ENCODE measurements at places on chromosomes 2 and 18.

GRCh38 chr2:170005702-170006101 is 172.2 kb upstream of the MYO3B start:
- DNase-seq: no peak

GRCh38 chr18:48790869-48791635 is 159.7 kb downstream of the SMAD7 start:
- no peak for DNase-seq

DNA sequence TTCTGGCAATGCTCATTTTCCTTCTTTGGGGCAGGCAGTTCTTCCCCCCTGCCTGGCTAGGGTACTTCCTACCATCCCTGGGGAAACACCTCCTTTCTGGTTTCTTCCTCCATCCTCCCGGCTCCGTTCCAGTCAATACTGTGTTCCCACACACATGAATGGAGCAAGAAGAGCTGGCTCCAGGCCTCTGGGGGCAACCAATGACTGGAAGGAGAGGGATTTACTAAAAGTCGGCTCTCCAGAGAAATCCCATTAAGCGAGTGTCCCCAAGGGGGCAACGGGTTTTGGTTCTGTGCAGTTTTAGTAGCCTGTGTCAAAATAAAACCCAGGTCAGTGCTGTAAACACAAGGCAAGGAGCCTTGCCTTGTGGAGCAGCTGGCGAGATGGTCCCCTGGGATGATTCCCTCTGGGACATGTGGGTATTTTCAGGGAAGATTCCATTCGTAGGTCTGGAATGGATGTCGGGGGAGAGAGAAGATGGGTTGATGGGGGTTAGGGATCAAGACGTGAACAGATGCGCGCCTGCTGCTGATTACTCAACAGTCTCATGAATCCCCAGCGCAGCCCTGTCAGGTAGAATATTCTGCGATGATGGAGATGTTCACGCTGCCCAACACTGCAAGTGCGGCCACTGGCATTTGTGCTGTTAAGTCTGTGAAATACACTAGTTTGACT is 32.0 kb downstream of the EMILIN2 start:
- no peak for DNase-seq

GRCh38 chr2:46548103-46548486 is 68.7 kb downstream of the TMEM247 start:
- no peak for DNase-seq

DNA sequence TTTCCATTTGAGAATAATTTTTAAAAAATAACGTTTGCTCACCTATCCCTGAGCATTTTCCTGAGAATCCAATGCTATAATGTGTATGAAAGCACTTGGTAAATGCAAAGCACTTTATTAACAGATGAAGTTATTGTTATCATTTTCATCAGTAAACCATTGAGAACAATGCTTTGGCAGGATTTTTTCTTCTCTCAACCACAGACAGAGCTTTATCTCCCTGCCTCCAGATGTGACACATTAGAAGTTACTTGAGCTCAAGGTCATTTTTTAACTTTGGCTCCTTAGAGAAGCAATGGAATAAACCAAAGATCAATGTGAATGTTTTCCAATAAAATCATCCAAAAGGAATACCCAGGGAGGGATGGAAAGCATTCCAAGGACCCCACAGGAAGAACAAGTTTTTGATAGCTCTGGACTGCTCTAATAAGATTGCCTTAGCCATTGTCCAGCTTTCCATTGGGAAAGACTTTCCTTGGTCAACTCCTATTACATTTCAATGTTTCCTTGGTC is 118.9 kb upstream of the NT5C1B start:
- DNase-seq: no peak

GRCh38 chr2:142796161-142796560 is 81.3 kb upstream of the KYNU start:
- DNase-seq: no peak

GRCh38 chr2:95023222-95023597 is 2.3 kb upstream of the MAL start:
- no peak for DNase-seq

- DNase-seq: no peak
Measured at GRCh38 chr2:238320648-238321281, 447 bp downstream of the TRAF3IP1 start.

DNA sequence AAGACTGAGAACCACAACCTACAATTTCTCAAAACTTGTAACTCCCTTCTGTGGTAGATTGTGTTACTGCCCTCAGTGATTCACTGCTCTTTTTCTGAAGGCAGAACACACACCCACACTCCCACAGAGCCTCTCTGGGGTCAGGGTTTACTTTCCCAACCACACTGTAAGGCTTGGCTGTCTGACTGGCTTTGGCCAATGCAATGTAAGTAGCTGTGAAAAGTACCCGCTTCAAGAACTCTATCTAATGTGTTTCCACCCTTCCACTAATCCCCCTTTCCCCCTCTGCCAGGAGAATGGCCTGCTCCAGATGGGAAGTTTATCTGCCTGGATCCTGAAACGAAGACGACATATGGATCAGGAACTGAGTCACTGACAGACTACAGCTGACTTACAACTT is 222.7 kb downstream of the CDH2 start:
- DNase-seq: no peak

- no peak for DNase-seq
Measured at GRCh38 chr18:10878703-10879102, 270.7 kb downstream of the PIEZO2 start.

DNA sequence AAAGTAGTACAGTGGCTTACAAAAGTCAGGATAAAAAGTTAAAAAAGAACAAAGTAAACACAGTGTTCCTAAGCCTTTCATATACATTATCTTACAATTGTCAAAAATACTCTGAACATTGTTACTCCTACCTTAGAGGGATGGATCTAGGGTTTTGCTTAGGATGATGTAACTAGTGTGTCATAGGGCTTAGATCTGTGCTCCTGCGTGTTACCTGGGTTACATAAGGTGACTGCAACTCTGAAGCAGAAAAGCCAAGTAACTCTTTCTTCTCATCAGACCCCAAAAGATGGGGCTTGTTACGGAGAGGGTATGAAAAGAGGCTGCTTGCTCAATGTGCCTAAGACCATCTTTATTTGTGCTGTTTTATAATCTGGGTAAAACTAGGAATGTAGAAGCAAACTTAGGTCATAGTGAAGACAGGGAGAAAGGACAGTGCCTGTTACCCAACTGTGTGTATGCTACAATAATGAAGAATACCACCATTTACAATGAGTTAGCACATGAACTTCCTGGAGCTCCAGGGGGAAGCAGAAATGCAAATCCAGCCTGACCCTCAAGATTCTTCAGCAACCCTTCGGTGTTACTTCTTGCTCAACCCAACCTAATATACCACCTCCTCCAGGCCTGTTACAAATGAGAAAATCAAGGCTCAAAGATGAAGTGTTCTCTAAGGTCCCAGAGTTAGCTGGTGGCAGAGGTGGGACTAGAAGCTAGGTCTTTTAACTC is 42.0 kb upstream of the STK17B start:
- DNase-seq: no peak

- no peak for DNase-seq
Measured at GRCh38 chr2:131094463-131095281, 1.4 kb upstream of the FAM168B start.

- DNase-seq: no peak
Measured at GRCh38 chr18:31965316-31965970, 22.5 kb upstream of the TRAPPC8 start.

GRCh38 chr2:8539743-8540551 is 141.9 kb upstream of the ID2 start:
- no peak for DNase-seq

DNA sequence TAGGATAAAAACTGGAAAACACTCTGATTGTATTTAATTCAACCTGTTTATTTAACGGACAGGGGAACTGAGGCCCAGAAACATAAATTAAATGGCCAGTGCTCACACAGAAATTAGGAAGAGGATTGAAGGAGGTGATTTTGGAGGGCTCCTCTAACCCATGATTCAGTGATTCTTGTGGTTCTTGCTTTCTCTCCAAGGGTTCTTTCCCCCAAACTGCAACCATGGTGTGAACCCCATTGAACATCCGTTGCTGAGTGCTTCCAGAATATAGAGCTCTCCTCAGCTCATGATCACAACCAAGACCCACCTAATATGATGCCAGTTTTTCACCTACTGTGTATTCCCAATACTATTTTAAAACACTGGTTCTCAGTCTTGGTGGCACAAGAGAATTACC is 41.4 kb downstream of the BMP10 start:
- DNase-seq: no peak

DNA sequence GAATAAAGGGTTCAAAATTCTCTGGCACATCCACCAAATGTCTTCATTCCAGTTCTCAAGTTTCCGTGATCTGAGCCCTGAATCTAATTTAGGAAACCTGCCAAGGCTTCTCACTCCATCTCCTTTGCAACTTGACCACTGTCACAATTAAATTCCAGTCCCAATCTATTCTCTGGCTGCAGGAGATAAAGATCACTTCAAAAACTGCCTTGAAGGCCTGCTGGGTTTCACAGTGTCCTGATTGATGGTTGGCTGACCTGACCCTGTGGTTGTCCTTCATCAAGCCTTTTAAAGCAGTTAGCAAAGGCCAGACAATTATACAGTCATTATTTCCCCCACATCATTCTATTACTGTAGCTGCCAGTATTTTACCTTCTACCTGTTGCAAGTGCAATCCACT is 60.3 kb upstream of the DNAJC10 start:
- no peak for DNase-seq

DNA sequence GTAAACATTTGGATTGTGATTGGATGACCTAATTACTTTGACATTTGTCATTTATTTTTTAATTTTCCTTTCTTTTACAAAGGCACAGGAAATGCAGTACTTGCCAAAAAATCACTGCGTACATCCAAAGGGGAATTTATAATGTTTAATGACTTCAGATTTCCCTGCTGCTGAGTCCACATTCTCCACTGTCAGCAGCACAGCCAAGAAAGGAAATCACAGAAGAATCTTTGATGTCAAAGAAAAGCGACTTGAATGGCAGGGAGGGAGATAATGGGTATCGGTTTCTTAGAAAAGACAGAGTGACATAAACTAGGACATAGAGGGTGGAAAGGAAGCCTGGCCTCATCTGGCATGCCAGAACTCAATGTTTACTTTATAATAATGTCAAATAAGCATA is 41.4 kb upstream of the COPS8 start:
- DNase-seq: no peak

GRCh38 chr18:6118080-6118479 is 222.8 kb upstream of the TMEM200C start:
- DNase-seq: no peak

DNA sequence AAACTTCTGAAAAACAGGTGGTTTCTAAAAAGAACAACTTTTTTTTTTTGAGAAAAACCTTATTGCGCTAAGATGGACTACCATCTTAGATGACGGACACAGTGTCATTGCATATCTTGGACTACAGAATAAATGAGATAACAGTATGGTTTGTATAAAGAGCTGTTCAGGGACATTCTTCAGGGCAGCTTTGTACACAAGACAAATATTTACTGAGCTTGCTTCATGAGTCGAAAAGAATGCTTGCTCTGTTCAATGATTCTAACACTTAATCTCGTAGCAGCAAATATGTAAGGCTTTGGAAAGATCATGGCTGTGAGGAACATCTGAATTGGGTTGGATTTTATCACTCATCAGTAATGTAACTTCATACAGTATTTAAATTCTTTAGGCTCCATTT is 282.5 kb upstream of the CWC22 start:
- no peak for DNase-seq

GRCh38 chr2:183019718-183020442 is 18.4 kb downstream of the NCKAP1 start:
- DNase-seq: no peak

GRCh38 chr2:170505631-170506275 is 209.4 kb upstream of the SP5 start:
- no peak for DNase-seq

DNA sequence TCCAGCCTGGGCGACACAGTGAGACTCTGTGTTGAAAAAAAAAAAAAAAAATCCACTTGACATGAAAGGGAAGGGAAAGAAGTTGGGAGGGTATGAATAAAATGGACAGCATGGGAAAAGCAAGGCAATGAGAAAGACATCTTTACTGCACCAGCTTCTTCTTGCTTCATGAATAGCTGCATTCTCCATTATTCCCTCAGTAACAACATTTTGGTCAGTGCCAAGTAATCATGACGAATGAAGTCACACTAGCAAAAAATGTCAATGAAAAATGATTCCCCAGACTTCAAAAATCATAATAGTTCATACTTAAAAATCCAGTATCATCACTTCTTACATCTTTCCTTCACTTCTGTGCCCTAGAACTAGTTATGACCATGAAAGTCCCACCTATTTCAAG is 30.4 kb downstream of the ADAM17 start:
- no peak for DNase-seq

DNA sequence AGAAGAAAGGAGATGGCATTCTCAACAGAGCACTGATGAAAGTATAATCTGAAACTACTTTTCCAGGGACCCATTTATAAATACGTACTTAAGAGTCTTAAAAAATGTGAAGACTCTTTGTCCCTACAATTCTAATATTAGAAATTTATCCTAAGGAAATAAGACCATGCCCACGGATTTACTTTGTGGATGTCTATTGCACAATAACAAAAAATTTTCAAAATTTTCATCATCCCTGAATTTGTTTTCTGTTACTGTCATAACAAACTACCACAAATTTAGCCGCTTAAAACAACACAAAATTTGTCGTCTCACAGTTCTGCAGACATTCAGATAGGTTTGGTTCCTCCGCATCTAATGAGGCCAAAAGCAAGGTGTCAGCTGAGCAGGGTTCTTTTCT is 182.3 kb upstream of the SMAD7 start:
- no peak for DNase-seq

DNA sequence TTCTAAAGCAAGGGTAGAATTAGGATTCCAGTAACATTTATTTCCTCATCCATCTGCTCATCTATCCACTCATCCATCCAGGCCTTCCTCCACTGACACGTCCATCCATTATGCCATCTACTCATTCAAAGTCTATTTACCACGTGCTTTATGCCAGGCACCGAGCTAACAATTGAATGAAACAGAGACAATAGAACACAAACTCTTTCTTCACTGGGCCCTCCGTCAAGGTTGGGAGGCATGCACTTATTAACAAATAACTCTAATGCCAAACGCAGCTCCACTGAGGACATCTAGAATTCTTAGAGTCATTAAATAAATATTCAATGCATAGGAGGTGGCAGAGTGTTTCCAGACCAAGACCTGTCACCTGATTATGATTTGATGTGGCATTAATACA is 262.7 kb downstream of the CYRIA start:
- no peak for DNase-seq

GRCh38 chr2:237320801-237321560 is 93.0 kb downstream of the COL6A3 start:
- DNase-seq: no peak

- DNase-seq: no peak
Measured at GRCh38 chr2:231138699-231139098, 13.9 kb upstream of the HTR2B start.

- DNase-seq: no peak
Measured at GRCh38 chr2:25176138-25176537, 7.8 kb upstream of the POMC start.

DNA sequence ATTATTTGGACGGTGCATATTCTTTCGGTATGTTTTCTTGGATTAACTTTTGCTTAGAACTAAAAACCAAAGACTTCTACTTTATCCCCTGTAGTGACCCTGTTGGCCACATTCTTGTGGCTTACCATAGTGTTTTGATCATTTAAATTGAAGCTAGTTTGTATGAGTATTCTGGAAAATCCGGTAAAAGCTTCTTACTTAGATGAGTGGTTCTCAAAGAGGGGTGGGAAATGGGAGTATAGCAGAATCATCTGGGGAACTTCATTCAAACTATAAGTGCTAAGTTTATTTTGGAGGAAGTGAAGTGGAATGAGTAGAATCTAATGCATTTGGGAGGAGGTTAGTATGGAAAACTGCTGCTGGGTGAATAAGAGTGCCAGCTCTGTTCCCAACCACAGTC is 3.8 kb downstream of the PPP1CB start:
- DNase-seq: no peak

GRCh38 chr18:29321561-29321960 is 1144.6 kb upstream of the CDH2 start:
- DNase-seq: no peak

Measured in SW 1271 (cell line).